ENCODE measurements at places on chromosomes 1 and 21. TPM values are rescaled to one million over a fixed set of nuclear protein-coding genes. Genes with fewer than 3 reads are reported as not detected.

DNA sequence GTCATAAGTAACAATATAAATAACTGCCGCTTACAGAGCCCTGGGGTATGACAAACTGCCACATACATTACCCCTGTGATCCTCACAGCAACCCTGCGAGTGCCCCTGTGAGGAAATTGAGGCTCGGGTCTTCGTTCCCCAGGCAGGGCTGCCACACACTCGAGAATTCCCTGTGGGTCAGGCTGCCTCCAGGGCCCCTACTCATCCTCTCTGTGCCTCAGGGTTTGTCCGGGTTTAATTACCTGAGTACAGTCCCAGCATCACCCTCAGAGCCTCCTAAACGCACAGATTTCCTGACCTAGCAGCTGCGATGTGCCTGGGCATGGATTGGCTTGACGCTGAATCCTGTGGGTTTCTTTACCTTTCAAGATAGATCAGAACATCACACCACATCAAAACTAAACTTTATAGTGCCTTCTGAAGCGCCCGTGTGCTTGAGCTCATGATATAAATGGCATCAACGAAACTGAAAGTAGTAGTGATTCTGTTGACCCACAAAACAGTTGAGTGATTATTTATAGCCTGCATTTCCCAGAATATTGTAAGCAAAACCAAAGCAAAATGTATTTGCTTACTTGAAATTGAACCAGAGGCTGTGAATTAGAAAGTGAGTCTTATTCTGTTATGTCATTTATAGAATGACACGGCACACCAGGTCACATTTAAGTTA, 14.0 kb downstream of the SLC37A1 start:
- no peak for DNase-seq

The DCST1 gene
- not detected for total RNA-seq

GRCh38 chr1:197914510-197914909, 2.7 kb upstream of the LHX9 start:
- no peak for DNase-seq

DNA sequence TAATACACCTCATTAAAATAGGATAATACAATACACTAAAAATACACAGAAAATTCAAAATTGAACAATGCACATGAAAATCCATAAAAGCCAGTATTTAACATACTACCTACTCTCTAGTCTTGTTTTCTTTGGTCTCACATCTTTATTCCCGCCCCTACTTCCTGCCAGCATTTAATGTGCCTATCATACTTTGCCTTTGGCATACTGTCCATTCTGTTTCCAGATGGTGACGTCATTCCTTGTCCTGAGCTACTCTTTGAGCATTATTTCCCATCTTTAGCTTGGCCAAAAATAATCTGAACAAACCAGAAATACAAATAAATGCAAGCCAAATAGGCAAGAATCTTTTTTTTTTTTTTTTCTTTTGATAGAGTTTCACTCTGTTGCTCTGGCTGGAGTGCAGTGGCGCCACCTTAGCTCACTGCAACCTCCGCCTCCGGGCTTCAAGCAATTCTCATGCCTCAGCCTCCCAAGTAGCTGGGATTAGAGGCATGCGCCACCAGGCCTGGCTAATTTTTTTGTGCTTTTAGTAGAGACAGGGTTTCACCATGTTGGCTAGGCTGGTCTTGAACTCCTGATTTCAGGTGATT, 4.4 kb downstream of the HFM1 start:
- no peak for DNase-seq

DNA sequence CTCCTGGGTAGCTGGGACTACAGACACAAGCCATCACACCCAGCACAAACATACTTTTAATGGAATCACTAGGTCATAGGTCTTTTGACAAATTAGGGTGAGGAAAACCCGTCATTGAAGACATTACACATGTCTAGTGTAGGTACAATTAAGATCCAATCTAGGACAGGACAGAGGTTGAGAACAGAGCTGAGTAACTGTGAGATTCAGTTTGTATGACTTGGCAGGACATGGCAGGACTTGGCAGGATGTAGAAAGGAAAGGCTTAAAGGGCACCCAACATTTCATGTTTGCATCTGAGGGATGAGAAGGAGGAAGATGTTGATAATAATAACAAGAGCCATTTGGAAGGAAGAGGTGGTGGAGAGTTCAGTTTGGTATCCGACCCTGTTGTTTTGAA, 483.8 kb downstream of the PCP4 start:
- no peak for DNase-seq

The MIXL1 gene
- not detected for total RNA-seq

The CD34 gene
- 17.3 TPM for total RNA-seq

- DNase-seq = no peak
Observed at GRCh38 chr1:22830041-22830566, 119.5 kb downstream of the EPHB2 start.

The LCE3C gene
- total RNA-seq = not detected

DNA sequence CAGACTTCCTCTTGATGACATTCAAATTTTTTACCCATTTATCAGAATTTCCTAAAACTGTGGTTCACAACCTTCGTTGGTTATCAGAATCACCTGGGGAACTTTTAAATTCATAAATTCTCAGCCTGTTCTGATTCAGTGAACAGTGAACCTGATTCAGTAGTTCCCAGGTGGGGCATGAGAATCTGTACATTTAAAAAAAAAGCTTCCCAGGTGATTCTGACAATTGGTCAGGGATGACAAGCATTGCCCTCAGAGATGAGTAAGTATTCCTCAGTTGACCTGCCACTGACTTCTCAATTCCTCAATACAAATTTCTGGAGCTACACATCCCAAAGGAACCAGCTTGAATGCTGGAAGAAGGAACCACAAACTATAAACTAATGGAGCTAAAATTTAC, 23.5 kb upstream of the CR2 start:
- DNase-seq = no peak

- DNase-seq = no peak
Observed at GRCh38 chr1:149967646-149968045, 31.0 kb upstream of the MTMR11 start.

GRCh38 chr1:158391099-158391498, 8.2 kb downstream of the OR10T2 start:
- no peak for DNase-seq

- no peak for DNase-seq
Observed at GRCh38 chr21:14858311-14858710, 206.5 kb downstream of the NRIP1 start.

The GSTM2 gene
- total RNA-seq = 27.3 TPM

The DMRTB1 gene
- total RNA-seq = not detected

GRCh38 chr1:76666499-76666898, 200.8 kb upstream of the ST6GALNAC5 start:
- DNase-seq = no peak

The GRIK1 gene
- not detected for total RNA-seq
